ENCODE measurements at places on chromosomes 3 and 15.

DNA sequence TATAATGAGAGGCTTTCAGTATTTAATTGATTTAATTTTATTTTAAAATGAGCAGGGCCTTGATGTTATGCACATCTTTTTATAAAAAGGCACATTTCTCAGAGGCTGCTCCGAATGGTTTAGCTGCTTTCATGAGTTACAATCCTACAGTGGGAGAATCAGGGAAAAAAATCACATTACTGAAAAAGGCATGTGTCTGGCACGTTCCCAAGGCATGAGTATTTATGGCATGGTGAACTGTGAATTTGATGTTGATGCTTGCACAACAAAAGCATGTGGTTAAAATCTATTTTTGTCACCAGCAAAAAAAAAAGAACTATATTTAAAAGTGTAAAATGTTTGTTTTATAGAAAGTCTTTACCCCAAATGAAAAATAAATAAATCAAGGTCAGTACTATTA lies 485.2 kb upstream of the ROBO2 start:
- no peak for DNase-seq

DNA sequence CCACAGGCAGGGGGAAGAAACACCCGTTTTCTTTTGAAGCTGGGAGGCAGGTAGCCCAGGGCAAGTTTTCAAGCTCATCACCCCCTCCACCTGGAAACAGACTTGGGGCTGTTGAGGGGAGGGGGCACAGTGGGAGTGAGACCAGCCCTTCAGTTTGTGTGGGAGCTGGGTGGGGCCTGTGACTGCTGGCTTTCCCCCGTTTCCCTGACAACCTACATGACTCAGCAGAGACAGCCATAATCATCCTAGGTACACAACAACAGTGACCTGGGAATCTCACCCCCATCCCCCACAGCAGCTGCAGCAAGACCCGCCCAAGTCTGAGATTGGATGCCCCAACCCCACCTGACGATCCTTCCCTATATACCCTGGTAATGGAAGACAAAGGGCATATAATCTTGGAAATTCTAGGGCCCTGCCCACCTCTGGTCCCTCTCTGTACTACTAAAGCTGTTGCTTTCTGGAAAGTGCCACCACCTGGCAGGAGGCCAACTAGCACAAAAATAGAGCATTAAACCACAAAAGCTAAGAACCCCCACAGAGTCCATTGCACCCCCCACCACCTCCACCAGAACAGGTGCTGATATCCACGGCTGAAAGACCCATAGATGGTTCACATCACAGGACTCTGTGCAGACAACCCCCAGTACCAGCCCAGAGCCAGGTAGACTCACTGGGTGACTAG lies 422.2 kb upstream of the SGO1 start:
- no peak for DNase-seq

DNA sequence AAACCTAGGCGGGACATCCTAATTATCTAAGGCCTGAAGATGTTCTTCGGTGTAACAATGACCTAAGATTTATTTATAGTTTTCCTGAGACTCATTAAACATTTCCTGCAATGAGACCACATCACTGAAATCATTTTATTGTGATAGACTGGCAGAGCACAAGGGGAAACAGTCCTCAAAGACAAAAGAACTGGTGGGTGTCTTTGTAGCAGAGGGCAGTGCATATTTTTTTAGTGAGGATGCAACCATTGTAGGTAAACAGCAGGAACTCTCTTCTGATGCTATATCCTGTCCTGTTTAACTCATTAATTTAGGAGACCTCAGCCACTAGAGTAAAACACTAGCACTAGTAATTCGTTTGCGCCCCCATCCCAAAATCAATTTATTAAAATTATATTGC lies 100.0 kb downstream of the MAGI1 start:
- DNase-seq: no peak

GRCh38 chr3:97863031-97863430 lies 41.2 kb downstream of the CRYBG3 start:
- no peak for DNase-seq

GRCh38 chr3:30162579-30162978 lies 443.8 kb upstream of the TGFBR2 start:
- DNase-seq: no peak

DNA sequence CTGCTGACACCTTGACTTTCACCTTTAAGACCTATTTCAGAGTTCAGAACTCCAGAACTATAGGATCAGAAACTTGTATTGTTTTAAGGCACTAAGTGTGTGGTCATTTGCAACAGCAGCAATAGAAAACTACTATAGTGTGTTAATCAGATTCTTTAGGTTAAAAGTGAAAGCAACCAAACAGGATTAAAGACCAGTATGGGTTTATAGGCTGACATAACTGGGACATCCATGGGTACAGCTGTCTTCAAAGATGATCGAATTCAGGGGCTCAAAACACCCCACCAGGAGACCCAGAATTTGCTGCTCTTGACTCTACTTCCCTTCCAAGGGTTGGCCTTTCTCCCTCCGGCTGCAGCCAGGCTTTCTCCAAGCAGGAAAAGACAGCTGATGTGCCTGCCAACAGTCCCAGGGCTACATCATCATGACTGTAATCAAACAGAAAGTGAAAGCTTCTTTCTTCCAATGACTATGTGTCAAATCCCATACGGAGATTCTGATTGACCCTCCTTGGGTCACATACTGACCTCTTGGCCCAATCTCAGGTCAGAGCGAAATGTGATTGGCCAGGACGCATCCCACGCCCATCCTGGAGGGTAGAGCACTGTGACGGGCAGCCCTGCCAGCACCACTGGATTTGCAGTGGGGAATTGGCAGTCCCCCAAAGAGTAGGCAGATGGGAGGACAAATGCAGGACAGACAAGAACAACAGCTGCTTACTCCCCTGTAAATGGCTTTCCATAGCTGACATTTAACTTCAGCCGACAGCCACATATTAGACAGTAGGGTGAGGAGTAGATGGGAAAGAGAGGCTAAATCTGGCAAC lies 51.4 kb upstream of the RNF7 start:
- peak; percentile 77 for DNase-seq

GRCh38 chr15:90774731-90775514 lies 57.8 kb downstream of the BLM start:
- no peak for DNase-seq

GRCh38 chr15:63947228-63947627 lies 99.1 kb downstream of the DAPK2 start:
- no peak for DNase-seq

GRCh38 chr15:32683906-32684584 lies 33.8 kb upstream of the GREM1 start:
- no peak for DNase-seq

GRCh38 chr15:20345401-20345958 lies 196.1 kb downstream of the GOLGA6L6 start:
- no peak for DNase-seq

GRCh38 chr3:44905446-44906157 lies 31.2 kb downstream of the TGM4 start:
- peak; percentile 5 for DNase-seq

- no peak for DNase-seq
These were observed 900 bp upstream of the HYAL3 start for GRCh38 chr3:50299929-50300680.

GRCh38 chr3:189772584-189772983 lies 141.4 kb downstream of the TP63 start:
- peak; percentile 98 for DNase-seq

GRCh38 chr15:74389241-74390048 lies 22.0 kb upstream of the CYP11A1 start:
- DNase-seq: no peak

- DNase-seq: no peak
These were observed 144.2 kb downstream of the ANO10 start for GRCh38 chr3:43477600-43477999.

DNA sequence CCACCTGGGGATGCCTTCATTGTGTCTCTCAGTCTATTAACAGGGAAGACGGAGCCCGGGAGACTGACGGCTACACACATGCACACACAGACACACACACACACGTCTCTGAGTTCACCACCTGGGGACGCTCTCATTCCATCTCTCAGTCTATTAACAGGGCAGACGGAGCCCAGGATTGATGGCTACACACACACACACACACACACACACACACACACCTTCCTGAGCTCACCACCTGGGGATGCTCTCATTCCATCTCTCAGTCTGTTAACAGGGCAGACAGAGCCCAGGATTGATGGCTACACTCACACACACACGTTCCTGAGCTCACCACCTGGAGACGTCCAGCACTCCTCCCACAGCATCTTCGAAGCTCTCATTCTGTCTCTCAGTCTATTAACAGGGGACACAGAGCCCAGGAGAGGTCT lies 143.9 kb downstream of the OR4M2 start:
- DNase-seq: no peak

- no peak for DNase-seq
These were observed 61.4 kb downstream of the SMAD6 start for GRCh38 chr15:66763186-66764071.

DNA sequence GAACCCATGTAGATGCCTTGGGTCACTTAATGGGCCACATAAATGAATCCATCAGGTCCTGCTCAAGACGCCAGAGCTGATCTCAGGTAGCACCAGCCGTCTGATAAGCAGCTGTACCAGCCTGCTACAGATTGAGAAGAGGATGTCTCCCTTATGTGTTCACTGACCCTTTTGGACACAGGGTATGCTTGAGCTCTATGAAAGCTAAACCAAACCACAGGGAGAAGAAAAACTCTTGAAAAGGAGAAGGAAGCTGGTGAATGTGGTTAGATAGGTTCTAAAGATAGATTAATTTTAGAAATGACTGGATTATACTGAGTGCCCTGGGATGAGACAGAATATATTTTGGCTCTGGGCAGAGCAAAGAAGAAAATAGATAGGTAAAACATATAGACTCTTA lies 187.5 kb downstream of the SPATA16 start:
- no peak for DNase-seq

DNA sequence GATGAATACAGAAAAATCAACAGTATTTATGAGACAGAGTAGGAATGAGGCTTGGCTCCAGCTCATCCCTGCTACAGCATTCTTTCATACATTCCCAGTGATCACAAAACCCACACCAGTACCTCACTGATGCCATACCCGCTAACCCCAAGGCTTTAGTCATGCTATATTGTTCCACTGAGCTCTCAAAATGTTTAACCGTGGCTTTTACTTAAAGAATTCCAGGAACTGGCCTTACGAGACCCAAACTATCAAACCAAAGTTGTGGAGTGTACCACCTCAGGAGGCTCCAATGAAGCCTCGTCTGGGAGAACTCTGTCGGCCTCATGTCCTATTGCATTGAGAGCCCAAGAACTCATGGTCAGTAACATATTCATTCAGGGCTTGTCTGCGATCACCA lies 278.9 kb downstream of the ULK4 start:
- DNase-seq: no peak

Measured in NCI-H82 (cell line).